ENCODE measurements at places on chromosomes 3 and 15.

GRCh38 chr15:42593143-42593542, 17.7 kb downstream of the STARD9 start:
- DNase-seq: no peak

DNA sequence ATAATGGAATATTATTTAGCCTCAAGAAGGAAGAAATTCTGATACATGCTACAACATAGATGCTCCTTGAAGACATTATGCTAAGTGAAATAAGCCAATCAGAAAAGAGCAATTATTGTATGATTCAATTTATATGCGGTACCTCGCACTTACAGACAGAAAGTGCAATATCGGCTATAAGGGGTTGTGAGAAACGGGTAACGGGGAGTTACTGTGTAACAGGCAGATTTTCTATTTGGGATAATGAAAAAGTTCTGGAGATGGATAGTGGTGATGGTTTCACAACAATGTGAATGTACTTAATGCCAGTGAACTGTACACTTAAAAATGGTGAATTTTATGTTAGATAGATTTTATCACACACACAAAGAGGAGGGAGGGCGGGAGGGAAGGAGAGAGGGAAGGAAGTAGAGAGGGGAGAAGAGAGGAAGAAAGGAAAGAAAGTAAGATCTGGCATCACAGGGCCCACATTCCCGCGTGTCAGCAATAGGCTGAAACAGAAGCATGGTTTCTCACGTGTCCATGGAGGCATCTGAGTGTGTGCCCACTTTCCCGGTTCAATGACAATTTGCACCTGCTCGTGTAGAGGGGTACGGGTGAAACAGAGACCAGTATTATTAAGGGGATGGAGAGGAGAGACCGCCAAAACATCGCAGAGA, 700 bp upstream of the BLM start:
- DNase-seq: peak; percentile 7

- no peak for DNase-seq
Measured at GRCh38 chr3:117473981-117474538, 764.5 kb downstream of the TUSC7 start.

DNA sequence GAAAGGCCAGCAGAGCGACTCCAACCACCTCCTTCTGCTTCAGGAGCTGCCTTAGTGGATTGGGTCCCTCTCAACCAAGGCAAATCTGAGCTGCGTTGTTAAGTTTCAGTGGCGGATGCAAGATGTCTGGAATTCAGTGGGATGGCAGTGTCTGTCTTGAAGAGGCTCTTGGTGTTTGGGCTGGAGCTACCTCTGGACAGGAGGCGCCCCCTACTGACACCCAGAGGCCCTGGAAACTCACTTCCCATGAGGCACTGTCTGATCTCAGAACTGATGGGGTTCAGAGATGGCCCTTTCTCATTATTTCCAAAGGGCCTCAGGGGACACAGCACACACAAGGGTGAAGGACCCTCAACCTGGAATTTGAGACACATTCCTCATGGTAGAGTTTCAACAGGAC, 6.0 kb upstream of the SLC28A1 start:
- no peak for DNase-seq

GRCh38 chr15:37483779-37484178, 383.4 kb upstream of the MEIS2 start:
- no peak for DNase-seq

- DNase-seq: no peak
Measured at GRCh38 chr3:114299941-114300624, 6.3 kb downstream of the TIGIT start.

DNA sequence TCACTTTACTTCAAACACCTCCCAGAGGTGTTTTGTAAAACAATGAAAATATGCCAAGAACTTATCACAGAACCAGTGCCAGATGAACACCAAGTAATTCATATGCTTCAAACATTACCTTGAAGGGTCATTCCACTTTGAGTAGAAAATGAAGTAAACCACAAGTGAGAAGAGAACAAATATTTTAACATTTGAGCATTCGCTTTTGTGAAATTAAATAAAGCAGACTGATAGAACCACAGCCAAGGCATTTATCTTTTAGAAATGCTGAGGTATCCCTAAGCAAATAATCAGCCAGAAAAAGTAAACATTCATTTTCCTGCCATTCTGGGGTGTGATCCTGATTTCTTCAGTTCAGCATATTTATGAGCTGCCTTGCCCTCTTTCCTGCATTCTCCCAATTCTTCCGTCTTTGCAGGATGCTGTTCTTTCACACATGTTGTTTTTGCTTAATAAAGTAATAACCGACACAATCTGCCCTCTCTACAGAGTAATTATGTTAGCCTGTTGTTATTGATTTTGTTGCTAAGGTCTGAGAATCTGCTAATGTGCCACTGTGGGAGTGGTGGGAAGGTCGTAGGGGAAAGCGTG, 235.6 kb upstream of the TGFBR2 start:
- no peak for DNase-seq

- DNase-seq: no peak
Measured at GRCh38 chr3:74643636-74644035, 29.2 kb upstream of the CNTN3 start.

DNA sequence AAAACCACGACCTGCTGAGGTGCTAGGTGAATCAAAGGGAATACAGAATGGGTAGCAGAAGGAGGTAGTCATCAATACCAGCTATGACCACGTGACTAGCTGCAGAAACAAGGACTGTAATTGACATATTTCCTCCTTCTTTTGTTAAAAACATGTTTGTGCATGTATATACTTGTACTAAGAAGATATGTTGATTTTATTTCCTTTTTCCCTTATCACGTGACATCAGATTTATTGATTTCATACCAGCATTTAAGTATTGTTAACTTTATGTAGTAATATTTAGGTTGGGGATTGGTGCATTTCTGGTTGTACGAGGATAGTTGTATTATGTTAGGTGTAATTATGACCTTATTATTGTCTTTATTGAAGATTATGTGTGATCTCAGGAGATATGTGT, 36.2 kb downstream of the PEX5L start:
- no peak for DNase-seq

GRCh38 chr15:83698294-83698693, 44.4 kb downstream of the ADAMTSL3 start:
- no peak for DNase-seq

GRCh38 chr3:185960522-185961288, 22.9 kb upstream of the TRA2B start:
- DNase-seq: no peak

DNA sequence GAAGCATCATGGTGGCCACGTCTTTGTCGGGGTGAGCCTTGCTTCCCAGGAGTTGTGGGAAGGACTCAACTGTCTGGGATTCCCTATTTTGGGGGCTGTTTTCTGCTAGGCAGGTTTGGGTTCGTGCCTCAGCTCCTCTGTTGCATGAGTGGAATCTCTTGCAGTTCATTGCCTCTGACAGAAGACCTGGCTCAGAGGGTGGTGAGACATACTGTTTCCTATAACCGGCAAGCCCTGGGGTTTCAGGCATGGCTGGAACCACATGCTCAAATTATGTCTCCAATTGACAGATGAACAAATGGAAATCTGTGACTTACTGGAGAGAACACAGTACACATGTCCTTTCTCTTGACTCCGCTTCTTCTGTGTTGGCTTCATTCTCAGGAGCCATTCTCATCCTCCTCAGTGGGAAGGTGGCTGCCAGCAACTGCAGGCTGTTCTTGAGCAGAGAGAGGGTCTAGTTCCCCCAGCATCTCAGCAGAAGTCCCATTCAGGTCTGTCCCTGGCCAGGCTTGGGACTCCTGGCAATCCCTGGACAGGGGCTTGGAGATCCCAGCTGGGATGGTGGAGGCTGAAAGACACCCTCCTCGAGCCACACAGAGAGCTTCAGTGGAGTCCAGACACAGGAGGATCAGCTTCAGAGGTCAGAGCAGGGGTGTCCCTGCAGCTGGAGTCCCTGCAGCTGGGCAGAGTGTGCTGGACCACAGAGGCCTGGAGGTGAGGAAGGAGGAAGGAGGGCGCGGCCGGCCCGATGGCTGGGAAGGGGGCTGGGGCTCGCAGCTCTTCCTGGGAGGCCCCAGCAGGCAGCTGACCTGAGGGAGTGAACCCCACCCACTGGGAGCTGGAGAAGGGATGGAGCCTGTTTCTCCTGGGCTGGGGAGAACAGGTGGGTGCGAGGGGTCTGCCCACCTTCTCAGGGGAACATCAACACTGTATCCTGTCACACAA, 97.6 kb downstream of the LSM3 start:
- DNase-seq: no peak

DNA sequence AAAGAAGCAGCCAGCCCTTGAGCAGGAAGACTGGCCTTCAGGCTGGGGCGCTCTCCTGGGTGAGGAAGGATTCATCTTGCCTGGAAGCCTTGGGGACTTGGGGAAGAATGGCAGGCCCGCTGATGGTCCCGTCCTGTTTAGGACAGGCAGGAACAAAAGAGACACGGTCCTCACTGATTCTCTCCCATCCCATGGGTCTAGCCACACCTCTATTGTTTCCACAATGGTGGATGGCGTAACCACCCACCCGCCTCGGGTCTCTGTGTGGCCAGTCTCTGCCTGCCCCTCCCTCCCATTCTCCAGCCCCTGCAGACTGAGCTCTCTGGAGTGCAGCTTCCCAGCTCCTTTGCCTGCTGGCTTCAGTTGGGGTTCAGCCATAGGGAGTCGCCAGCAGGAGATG, 284.3 kb downstream of the UACA start:
- DNase-seq: no peak

GRCh38 chr3:126157083-126157768, 23.2 kb downstream of the ALDH1L1 start:
- DNase-seq: no peak

DNA sequence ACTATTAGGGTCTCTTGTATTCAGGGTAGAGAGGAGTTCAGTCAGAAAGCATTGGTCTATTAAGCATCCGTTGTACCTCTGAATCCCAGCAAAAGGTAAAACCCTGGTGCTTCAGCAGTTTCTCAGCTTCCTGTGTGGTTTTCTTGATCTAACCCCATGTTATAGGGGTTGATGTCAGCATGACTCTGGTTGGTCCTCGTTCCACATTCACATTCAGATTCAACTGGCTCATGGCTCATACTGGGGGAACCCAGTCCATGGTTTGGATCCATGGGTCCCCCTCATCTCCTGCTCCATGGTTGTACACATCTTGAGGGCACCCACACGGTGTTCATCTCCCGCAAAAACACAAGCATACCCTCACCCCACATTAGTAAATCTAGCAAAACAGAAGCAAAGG, 47.7 kb upstream of the C2CD4B start:
- DNase-seq: no peak

GRCh38 chr3:126287171-126287535, 70.1 kb downstream of the KLF15 start:
- DNase-seq: no peak

DNA sequence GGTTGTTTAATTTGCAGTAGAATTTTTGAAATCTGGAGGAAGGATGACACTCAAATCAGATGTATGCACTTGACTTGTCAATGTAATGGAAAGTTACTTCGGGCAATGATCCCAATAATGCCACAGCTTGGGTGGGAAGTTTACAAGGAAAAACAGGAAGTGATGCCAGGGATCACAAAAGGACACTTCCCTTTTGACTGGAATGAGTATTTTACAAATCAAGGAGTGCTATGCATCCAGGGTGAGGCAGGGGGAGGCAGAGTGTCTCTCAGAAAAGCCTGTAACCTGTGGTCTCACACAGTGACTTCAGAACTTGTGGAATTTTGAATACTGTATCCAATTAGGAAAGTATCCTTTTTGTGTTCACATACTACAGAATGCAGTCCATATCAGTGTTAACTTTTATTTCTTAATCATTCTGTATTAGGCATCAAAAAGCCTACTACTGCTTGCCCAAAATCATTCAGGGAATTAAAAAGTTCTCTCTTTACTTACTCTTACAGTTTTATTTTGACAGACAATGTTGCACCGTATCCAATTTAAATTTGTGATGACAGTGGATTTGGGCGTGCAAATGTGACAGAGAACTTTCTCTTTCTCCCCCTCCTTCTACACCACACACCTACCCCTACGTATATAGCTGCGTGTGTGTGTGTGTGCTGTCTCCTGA, 445.1 kb downstream of the MECOM start:
- DNase-seq: peak; percentile 52

DNA sequence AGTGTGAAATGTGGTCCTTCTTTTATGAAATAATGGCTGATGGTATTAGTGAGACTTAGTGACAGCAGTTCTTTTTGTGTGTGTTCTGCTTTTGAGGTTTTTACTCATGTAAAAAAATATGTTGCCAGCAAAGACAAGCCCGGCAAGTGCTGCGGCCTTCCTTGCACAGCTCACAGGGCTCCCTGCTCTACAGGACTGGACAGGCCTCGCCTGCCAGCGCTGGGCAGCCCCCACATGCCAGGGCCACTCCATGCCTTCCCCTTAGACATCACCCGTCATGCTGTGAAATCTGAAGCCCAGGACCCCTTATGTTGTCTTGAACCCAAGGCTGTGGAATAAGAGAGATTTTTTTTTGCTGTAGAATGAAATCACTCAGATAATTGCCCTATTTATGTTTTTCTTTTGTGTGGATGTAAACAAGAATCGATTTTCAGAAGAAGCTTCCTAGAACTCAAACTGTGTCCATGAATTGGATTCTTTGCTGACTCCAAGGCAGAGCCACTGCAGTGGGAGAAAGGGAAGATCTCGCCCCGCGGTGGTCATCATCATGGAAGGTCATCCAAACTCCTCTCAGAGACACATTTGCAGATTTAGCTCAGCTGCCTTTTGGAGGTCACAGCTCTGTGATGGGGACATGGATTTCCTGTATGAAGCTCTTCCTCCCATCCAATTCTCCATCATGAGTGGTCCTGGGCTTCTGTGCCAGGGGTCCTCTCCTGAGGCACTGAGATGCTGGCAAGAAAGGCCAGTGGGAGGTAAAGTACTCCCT, 150.8 kb downstream of the ATP10A start:
- DNase-seq: no peak

DNA sequence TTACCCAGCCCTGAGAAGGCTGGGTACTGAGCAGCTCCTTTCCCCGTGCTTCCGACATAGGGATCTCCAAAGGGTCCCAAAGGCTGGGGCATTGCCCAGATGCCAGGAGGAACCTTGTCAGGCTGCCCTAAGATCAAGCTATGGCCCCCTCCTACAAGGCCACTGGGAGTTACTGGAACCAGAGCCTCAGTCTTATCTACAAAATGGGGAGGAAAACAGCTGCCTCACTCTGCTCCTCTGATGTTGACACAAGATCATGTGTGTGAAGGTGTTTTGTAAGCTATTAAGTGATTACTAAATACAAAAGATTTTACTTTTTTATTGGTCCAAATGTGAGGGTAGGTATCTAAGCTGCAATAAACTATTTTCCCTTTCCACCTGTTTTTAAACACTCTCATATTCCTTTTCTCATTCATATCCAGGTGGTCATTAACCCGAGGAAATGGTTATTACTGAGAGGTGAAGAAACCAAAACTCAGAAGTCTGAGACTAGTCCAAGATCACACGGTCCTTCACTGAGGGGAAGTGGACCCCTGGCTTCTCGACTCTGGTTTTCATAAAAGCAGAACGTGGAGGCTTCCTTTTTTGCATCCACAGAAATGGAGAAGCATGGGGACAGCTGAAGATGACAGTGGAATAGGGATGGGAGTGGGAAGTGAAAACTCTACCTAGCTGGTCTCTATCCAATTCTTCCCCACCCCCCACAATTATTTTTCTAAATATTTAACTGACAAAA, 1.7 kb downstream of the ARPIN start:
- no peak for DNase-seq

- no peak for DNase-seq
Measured at GRCh38 chr3:194098081-194098842, 37.7 kb upstream of the HES1 start.

- no peak for DNase-seq
Measured at GRCh38 chr3:120909602-120909878, 1.5 kb downstream of the STXBP5L start.
